ENCODE measurements at places on chromosomes 2 and 18. TPM values are rescaled to one million over a fixed set of nuclear protein-coding genes. Genes with fewer than 3 reads are reported as not detected.

Gene C2orf80
- total RNA-seq, result not detected

GRCh38 chr2:42693013-42693615 lies 70.8 kb downstream of the OXER1 start:
- no peak for DNase-seq

Gene HOXD13
- not detected for total RNA-seq

DNA sequence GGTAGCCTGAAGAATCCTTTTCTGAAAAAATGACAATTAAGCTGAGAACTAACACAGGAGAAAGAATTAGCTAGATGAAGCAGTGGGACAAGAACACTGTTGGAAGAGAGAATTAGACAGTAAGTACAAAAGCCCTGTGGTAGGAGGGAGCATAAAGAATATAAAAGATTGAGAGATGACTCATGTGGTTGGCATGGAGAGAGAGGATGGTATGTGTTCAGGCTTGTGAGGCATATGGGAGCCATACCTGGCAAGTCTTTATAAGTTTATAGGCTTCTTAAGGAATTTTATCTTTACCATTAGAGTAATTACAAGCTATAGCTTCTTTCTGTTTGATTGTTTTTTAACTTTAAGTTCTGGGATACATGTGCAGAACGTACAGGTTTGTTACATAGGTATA lies 325.0 kb downstream of the ARL6IP6 start:
- no peak for DNase-seq

Gene PTH2R
- not detected for total RNA-seq

Gene CD8A
- total RNA-seq, result 158 TPM

DNA sequence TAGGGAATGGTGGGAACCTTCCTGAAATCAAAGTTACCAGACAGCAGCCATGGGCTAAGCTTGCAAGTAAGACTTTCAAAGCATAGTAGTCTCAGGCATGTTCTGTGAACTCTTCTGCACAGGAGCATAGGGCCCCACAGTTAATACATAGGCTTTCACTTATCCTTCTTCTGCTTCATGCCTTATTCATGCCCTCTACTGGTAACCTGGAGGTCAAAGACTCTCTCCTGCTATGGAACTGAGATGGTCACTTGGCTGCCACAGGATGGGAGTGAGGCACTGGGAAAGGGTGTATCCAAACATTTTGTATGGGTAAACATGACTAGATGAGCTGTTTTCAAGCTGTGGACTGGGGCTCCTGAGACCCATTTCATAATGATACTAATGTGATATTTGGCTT lies 49.1 kb upstream of the ZNF638 start:
- DNase-seq, result no peak

Measured in T-cell (primary cell).